ENCODE measurements at places on chromosomes 11 and 22. TPM values are rescaled to one million over a fixed set of nuclear protein-coding genes. Genes with fewer than 3 reads are reported as not detected.

The MGAT3 gene
- total RNA-seq = under 0.01 TPM

The POU2AF2 gene
- total RNA-seq = not detected

The THRSP gene
- not detected for total RNA-seq

The OR52E8 gene
- not detected for total RNA-seq

The C1QTNF5 gene
- total RNA-seq = 6.9 TPM

The MEI1 gene
- 0.17 TPM for total RNA-seq

The ACTN3 gene
- 0.32 TPM for total RNA-seq

The SLC22A8 gene
- total RNA-seq = not detected

The PPME1 gene
- 31.7 TPM for total RNA-seq

The CRY2 gene
- total RNA-seq = 12.9 TPM

The SMIM35 gene
- not detected for total RNA-seq

The TOMT gene
- total RNA-seq = not detected

The APLNR gene
- total RNA-seq = not detected

The TYR gene
- total RNA-seq = not detected

The TMEM134 gene
- 14.7 TPM for total RNA-seq

The NRXN2 gene
- 1.0 TPM for total RNA-seq

The OR51B2 gene
- not detected for total RNA-seq
